Kidney glomerular epithelial cell (primary cell): ENCODE measurements at places on chromosomes 11 and 22.

GRCh38 chr22:45207981-45208664 is 32.6 kb downstream of the KIAA0930 start:
- no peak for DNase-seq

GRCh38 chr11:35324981-35325380 is 94.4 kb downstream of the SLC1A2 start:
- DNase-seq, result no peak

DNA sequence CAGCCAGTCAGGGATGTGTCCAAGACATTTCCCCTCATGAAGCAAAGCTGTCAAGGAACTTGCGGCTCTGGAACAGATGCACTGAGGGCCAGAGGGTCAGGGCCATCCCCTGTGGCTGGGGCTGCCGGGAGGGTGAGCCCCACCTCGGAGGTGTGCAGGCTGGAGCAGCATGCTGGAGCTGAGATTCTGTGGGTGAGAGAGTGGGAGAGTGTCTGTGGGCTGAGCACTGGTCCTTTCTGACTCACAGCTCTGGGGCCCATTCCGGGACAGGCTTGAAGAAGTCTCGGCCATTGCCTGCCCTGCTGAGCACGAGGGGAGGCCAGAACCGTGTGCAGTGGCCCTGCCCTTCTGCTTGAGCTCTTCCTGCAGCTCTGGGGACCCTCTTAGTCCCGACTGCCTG is 2.1 kb downstream of the OMP start:
- no peak for DNase-seq

DNA sequence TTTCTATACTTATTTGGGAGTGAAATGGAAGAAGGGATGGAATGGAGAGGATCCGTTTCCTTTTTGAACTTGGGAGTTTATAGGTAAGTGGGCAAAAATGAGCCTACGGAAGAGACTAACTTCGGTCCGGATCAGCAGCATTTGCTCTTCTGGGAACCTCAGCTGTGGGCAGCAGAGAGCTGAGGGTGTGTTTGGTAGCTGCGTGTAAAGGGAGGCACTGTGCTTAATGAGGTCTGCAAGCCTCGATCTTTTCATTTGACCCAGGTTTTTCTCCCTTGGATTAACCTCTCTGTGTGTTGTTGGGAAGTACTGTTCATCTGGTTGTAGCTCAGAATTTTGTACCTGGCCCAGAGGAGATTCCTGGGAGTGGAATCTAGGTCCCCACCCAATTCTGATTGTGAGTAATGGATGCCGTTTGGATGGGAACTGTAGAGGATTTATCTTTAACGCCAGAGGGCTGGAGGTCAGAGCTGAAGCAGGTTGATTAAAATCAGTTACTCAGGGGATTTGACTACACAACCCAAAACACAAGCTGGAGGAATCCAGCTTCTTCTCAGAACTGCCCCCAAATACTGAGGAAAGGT is 201.6 kb upstream of the SORL1-AS1 start:
- no peak for DNase-seq

GRCh38 chr11:24705474-24705873 is 208.6 kb downstream of the LUZP2 start:
- no peak for DNase-seq
